Endodermal cell (in vitro differentiated cells): ENCODE measurements at places on chromosomes 3 and 15.

- DNase-seq = peak; percentile 42
These were observed 963.2 kb downstream of the ROBO2 start for GRCh38 chr3:78003090-78003489.

DNA sequence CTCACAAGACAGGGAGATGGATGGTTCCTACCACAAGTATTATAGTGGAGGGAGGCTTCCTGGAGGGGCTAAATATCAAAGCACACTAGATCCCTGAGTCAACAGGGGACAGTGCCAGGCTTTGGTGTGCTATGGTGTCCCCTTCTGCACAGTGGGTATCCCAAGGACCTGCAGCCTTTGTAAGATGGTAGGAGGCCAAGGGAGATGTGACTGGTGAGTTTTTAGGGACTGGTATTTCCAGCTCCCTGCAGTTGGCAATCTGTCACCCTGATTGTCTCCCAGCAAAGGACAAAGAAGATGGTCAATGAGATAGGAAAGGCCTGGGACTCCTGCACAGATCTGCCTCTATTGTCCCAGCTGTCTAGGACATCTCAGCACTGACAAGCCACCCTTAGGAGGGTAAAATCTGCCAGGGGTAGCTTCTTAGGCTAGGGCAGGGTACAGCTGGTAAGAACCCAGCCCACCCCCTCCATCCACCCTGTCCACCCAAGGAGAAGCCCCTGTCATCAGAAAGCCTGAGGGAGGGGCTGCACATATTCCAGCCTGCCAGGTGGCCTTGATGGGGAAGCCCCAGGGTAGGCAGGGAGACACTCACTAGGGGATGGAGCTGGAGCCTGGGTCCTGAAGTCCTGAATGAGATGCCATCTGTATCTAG, 631 bp downstream of the CYP1A1 start:
- DNase-seq = no peak

GRCh38 chr3:179734497-179735281, 81.8 kb downstream of the USP13 start:
- DNase-seq = no peak

GRCh38 chr15:74322558-74323180, 44.8 kb downstream of the CYP11A1 start:
- peak; percentile 92 for DNase-seq

- peak; percentile 62 for DNase-seq
These were observed 67.5 kb upstream of the LCTL start for GRCh38 chr15:66633041-66633937.

DNA sequence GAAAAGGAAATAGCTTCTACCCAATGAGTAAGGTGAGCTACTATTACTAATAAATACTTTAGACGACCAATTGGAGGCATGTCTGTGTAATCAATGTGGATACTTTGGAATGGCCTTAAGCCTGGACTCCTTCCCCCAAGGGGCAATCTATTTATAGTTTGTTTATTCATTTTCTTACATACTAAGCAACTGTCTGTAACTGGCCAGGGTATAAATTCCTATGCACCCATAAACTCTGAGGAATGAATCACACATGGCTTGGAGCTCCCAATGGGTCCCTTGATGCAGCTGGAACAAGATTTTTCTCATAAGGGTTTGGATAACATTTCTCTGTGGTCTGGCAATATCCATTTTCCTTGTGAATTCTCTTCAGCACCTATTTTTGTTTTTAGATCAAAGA, 506.8 kb downstream of the EDEM1 start:
- no peak for DNase-seq

DNA sequence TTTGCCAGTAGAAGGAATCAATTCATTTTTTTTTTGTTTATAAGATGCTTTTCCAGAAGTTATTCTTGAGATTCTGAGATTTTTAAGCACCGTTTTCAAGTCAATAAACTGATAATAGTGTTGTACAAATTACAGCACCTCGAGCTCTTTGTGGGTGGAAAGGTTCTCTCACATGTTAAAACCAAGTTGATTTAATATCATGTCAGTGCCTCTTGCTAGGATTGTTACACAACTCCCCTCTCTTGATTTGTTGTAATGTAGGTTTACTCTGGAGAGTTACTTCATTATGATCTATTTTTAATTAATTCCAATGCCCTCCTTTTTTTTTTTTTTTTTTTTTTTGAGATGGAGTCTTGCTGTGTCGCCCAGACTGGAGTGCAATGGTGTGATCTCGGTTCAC, 25.8 kb upstream of the UBXN7 start:
- DNase-seq = no peak

- no peak for DNase-seq
These were observed 108.6 kb upstream of the FEZF2 start for GRCh38 chr3:62481962-62482361.

- DNase-seq = no peak
These were observed 845 bp downstream of the CNTN3 start for GRCh38 chr3:74613521-74614106.

GRCh38 chr15:58498821-58499580, 67.2 kb downstream of the LIPC start:
- no peak for DNase-seq

DNA sequence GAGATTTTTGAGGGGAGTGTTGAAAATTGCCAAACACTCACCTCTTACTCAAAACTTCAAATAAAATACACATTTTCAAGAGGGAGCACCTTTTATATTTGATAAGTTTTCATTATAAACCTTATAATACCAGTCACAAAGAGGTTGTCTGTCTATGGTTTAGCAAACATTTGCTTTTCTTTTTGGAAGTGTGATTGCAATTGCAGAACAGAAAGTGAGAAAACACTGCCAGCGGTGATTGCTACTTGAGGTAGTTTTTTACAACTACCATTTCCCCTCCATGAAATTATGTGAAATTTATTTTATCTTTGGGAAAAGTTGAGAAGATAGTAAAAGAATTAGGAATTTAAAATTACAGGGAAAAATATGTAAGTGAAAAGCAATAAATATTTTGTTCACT, 20.1 kb downstream of the DIPK2A start:
- no peak for DNase-seq

DNA sequence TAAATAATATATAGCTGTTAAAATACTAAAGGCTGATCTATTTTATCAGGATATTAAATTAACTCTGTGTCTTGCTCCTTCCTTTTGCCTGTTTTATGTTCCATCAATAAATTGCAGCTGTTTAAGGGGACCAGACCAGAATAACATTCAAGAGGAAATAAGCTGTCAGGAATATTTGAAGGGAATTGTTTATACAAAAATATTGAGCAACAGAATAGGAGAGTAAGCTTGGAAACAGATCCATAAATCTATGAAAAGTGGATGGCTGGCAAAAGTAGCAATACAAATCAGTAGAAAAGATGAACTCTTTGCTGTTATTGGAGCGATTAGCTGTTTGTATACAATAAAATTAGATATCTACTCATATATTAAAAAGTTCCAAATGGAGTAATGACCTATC, 36.2 kb upstream of the PLSCR2 start:
- no peak for DNase-seq

- no peak for DNase-seq
These were observed 106.4 kb upstream of the TLE3 start for GRCh38 chr15:70203981-70204560.

- DNase-seq = peak; percentile 79
These were observed at the start of gene PROK2 for GRCh38 chr3:71784914-71785531. Gene PROK2, minus strand, starts transcription at chr3:71785148. Its CDS starts 96 bp downstream, at chr3:71785052.

DNA sequence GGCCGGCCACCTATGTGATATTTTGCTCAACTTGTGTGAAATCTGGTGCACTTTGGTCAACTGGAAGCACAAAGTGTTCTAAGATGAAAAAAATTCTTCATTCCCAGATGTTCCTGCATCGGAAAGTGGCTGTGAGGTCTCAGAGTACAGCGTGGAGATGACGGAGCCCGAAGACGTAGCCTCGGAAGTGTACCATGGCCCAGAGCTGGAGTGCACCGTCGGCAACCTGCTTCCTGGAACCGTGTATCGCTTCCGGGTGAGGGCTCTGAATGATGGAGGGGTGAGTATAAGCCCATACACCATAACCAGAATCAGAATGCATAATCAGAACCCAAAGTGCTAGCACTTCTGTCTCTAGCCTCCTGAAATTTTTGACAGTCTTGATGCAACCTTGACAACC, 104.3 kb downstream of the GHSR start:
- no peak for DNase-seq
